Stimulated activated CD8-positive, alpha-beta memory T cell treated with anti-CD3 and anti-CD28 coated beads, Interleukin-2, amount 100 ng/mL, for 48 hours (primary cell): ENCODE measurements at places on chromosomes 11 and 22.

DNA sequence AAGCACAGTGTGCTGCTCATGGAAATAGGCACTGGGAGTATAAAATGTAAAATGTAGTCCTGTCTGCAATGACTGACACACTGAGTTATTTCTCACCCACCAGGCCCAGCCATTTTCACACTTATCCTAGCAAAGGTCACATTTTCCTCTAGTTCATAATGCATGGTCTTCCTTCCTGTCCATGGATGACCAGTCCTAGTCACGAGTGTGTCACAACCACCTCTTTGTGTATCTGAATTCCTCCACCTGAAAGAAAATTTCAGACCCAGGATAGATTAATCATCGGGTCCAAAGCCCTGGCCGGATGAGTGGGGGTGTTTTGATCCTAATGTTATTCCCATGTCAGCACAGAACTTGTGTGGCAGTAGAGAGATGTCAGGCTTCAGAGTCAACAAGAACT lies at the start of gene MRGPRX4:
Gene MRGPRX4 (plus strand): TSS at position 172 of the 400 bp plus-strand sequence. CDS start 420 bp downstream, outside the sequence.
- DNase-seq: no peak

DNA sequence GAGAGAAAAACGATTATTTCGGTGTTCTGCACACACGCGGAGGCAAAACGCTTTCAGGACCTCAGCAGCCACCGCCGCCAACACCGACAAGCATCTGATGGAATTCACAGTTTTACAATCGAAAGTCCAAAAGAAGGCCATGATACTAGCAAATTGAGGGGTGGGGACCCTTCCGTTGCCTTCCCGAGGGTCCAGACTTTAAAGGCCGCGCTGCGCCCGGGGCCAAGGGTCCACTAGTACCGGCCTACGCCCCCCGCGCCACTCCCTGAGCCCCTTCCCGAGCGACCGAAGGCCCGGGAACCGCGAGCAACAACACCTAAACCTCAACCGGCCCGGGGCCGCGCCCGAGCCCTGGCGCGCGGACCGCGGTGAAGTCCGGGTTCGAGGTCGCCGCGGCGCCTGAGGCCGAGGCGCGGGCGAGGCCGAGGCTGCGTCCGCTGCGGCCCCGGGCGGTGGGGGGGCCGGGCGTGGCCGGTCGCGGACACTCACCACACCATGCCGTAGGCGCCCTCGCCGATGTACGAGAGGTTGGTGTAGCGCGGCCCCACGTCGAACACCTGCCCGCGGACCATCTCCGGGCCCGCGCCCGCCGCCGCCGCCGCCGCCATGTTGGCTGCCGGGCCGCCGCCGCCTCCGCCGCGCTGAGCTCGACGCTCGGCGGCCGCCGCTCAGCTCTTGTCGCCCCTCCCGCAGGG lies 465 bp downstream of the MAPK1 start:
- peak; percentile 20 for DNase-seq

GRCh38 chr11:76327756-76328388 lies 53.1 kb downstream of the THAP12 start:
- no peak for DNase-seq

- DNase-seq: no peak
Observed at GRCh38 chr11:19510468-19510867, 202.2 kb upstream of the NAV2 start.
